GM03348 (cell line): ENCODE measurements at places on chromosomes 13 and 19.

GRCh38 chr19:41799444-41800000 lies 3.1 kb downstream of the CEACAM3 start:
- no peak for DNase-seq

DNA sequence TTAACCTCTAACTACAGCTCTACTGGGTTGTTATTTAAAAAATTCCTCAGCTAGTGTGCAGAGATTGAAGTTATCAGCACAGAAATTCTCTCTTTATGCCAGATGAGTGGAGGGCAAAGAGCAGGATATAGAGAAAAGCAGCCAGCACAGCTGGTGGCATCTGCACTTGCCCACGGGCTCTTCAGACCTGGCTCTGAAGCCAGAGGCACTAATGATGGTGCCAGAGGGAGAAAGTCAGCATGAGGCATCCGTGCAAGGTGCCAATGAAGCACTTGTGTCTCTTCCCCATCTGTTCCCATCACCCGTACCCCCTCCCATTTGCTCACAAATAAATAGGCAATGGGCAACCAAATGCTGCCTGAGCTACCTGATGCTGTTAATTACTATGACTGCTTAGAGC lies 138.9 kb downstream of the OLFM4 start:
- no peak for DNase-seq

GRCh38 chr13:98228661-98229341 lies 51.7 kb upstream of the RNF113B start:
- peak; percentile 81 for DNase-seq

DNA sequence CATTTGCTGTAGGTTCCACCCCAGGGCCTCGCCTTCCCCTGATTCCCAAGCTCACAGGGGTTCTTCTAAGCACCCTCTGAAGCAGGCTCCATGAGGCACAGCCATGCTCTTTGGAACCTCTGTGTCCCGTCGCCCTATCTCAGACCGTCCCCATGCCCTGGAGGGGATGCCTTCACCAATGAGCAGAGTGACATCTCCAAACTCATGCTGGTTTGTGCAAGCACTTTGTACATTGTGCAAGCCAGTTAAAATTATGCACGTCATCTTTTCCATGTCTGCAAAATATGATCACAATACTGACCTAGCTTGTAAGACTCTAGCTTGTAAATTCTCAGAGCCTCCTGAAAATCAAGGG lies 46.5 kb upstream of the RAP2A start:
- no peak for DNase-seq

DNA sequence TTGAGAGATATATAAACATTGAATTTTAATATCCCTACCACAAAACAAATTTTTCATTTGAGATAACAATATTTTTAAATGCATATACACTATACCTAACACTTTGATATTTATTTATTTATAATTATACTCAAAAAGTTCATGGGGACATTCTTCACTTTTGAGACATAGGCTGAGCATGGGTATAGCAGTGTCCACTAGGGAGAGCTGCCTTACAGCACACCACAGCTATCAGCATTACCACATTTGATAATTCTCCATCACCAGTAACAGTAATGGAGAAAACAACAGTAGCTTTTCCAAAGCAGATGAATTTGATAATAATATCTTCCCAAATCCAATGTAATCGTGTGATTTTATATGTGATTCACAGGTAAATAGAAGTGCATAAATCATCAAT lies 626.1 kb downstream of the DACH1 start:
- DNase-seq, result no peak

- no peak for DNase-seq
Observed at GRCh38 chr13:40514802-40515201, 151.6 kb downstream of the FOXO1 start.

DNA sequence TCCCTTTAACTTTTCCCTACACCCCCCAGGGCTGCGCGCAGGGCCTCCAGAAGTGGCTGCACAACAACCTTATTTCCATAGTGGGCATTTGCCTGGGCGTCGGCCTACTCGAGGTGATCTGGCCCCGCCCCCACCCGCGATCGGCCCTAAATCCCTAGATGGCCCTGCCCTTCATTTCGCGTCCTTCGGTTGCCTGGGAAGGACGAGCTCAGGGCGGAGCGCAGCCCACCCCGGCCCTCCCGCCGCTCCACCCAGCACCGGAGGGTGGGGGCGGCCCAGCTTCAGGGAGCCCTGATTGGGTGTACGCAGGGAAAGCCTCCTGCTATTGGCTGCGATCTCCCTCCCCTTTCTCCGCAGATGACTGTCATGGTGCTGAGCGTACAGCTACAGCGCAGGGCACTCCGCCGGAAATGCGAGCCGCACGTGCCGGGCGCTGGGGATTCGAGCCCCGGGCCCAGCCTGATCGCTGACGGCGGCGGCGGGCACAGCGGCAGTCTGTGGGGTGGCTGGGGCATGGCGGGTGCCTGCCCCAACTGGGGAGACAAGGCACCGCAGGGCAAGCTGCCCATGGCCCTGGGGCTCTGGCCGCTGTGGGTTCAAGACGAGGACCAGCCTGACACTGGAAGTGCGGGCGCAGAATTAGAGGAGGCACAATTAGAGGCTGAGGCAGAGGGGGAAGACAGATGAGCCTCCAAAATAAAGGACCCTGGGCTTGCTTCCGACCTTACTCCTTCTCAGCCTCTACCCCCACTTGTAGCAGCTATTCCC lies 4.3 kb downstream of the CD37 start:
- peak; percentile 94 for DNase-seq

DNA sequence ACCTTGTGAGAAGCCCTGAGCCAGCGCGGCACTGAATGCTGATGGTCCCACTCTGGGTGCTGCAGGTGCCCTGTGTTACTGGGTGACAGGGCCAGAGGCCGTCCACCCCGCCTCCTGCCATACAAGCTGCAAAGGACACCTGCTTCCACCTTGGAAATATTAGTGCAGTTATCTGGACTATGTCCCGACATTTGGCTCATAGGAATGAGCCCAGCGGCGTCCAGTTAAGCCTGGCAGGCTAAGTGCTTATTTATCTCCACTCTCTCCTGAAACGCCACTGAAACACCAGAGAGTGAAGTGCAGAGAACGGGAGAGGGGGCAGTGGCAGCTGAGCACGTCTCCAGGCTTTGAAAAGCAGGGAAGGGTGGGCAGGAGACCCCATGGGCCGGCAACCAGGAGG lies 145.8 kb downstream of the KDM4B start:
- DNase-seq, result no peak

GRCh38 chr19:10701955-10702525 lies 801 bp downstream of the QTRT1 start:
- no peak for DNase-seq

- DNase-seq, result no peak
Observed at GRCh38 chr19:21921691-21922180, 85.8 kb upstream of the ZNF43 start.

DNA sequence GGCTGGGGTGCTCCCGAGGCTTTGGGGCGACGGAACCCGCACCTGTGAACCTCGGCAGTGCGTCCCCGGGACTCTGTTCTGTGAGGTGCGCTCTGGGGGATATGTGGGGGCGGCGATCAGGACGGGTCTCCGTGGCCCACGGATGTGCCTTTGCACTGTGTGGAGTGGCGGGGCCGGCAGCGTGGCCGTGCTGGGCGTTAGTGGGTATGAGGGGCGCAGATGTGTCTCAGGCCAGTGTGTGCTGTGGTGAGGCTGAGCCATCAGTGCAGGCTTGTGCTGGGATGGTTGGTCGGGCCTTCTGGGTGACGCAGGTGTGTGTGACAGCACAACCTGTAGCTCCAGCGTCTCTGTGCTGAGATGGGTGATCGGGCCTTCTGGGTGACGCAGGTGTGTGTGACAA lies 16.9 kb downstream of the ZNF331 start:
- no peak for DNase-seq

- peak; percentile 66 for DNase-seq
Observed at GRCh38 chr19:16066611-16067104, 9.6 kb upstream of the TPM4 start.

GRCh38 chr13:107743983-107744382 lies 471.4 kb downstream of the LIG4 start:
- no peak for DNase-seq

- no peak for DNase-seq
Observed at GRCh38 chr19:29421196-29421545, 104.6 kb upstream of the VSTM2B start.

DNA sequence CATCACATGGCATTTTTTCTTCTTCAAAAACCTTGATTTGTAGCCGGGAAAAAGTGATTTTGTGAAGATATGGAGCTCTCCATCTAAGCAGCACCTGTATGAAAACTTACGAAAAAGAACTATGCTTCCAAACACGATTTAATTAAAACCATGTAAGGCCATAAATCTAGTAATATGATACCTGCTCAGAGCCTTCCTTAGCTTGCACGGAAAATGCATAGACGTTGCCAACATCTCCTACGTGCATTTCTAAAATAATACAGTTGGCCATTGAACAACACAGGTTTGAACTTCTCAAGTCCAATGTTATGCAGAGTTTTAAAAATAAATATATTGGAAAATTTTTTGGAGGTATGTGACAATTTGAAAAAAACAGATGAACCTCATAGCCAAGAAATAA lies 59.1 kb upstream of the RNF113B start:
- no peak for DNase-seq

DNA sequence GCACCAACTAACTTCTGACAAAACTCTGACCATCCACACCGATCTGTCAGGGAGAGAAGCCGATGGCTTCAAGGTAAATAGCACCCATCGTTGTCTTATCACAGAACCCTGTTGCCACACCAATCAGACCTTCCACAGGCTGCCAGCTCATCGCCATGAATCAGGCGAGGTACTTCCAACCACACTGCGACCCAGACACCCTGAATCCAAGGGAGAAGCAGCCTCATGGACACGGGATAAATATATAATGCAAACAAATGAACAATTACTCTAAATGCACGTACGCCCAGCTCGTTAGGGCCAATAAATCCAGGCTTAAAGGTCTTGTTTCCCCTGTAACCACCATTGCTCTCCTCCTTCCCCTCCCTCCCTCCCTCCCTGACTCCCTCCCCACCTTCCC lies 20.8 kb downstream of the RANBP3 start:
- no peak for DNase-seq

- DNase-seq, result no peak
Observed at GRCh38 chr19:40228346-40228745, 1.9 kb upstream of the CCNP start.

- no peak for DNase-seq
Observed at GRCh38 chr13:38661010-38661675, 25.7 kb upstream of the FREM2 start.

- peak; percentile 88 for DNase-seq
Observed at GRCh38 chr19:44304659-44305193, at the start of gene ZNF235. ZNF235 (minus strand) TSS chr19:44305025; CDS start chr19:44303404, 1,621 bp downstream.

GRCh38 chr13:30774214-30774730 lies 38.9 kb downstream of the ALOX5AP start:
- no peak for DNase-seq

DNA sequence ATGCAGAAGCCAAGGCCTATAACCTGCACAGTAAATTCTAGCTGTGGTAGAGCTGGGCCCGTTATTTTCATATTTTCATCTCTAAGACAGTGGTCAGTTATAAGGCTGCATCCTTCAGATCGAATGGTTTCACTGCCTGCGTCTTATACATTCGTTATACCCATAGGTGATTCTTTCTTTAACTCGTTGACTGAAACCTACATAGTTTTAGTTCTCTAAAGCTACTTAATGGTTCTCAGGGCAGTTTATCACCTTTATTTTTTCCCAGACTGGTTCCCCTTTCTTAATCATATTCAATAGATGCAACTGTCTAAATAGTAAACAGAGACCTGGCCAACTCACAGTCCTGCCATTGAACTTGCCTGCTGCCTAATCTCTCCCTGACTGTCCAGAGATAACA lies 615.3 kb upstream of the SLITRK1 start:
- no peak for DNase-seq

- DNase-seq, result no peak
Observed at GRCh38 chr19:32692727-32693061, 1.1 kb downstream of the NUDT19 start.

GRCh38 chr19:3667037-3667638 lies 33.1 kb downstream of the PIP5K1C start:
- no peak for DNase-seq

- no peak for DNase-seq
Observed at GRCh38 chr13:33782631-33783030, 35.3 kb upstream of the RFC3 start.

GRCh38 chr19:1566392-1567115 lies 1.6 kb downstream of the MEX3D start:
- DNase-seq, result peak; percentile 96

DNA sequence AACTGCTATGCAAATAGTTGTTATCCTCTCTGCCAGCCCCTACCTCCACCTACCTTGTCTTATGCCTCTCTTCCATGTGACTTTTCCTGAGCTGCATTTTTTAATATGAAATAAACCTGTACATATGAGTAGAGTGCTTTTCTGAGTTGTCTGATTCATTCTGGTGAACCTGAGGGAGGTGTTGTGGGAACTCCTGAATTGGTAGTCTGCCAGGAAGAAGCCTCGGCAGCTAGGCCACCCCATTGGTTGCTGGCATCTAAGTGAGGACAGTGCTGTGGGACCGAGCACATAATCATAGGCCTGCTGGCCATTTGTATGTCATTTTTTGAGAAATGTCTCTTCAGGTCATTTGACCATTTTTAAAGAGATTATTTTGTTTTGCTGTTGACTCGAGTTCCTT lies 1146.8 kb downstream of the UQCRFS1 start:
- no peak for DNase-seq

DNA sequence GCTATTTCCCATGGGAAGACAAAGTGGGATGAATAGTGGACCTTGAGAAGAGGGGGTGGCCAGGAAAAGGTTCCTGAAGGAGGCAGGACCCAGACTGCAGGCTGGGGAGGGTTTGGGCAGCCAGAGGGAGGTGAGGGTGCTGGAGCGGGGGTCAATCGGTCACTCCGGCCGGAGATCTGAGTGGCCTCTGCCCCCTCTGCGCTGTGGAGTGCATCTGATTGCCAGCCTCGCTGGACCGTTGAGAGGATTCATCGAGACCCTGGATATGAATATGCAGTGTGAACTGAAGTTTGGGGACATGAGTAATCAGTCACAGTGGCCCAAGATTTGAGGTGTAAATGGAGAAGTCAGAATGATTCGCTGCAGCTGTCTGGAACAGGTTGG lies 5.5 kb upstream of the ZNF580 start:
- no peak for DNase-seq

- no peak for DNase-seq
Observed at GRCh38 chr13:48294653-48295052, 8.9 kb upstream of the RB1 start.
